HFFc6 (cell line): ENCODE measurements at places on chromosomes 11 and 22.

GRCh38 chr11:1622086-1622485 is at the start of gene KRTAP5-4:
KRTAP5-4 (minus strand) TSS chr11:1622138; CDS start chr11:1622093, 45 bp downstream.
- peaks cover 47% of the 10 kb centered on the region for H3K27me3 ChIP-seq
- DNase-seq: no peak
- H3K36me3 ChIP-seq: no peaks in the 10 kb centered on the region
- H3K4me3 ChIP-seq: no peak within 1 kb of the TSS
- H3K4me1 ChIP-seq: peaks cover 6% of the 10 kb centered on the region; the same call in 1 of the 2 replicates

DNA sequence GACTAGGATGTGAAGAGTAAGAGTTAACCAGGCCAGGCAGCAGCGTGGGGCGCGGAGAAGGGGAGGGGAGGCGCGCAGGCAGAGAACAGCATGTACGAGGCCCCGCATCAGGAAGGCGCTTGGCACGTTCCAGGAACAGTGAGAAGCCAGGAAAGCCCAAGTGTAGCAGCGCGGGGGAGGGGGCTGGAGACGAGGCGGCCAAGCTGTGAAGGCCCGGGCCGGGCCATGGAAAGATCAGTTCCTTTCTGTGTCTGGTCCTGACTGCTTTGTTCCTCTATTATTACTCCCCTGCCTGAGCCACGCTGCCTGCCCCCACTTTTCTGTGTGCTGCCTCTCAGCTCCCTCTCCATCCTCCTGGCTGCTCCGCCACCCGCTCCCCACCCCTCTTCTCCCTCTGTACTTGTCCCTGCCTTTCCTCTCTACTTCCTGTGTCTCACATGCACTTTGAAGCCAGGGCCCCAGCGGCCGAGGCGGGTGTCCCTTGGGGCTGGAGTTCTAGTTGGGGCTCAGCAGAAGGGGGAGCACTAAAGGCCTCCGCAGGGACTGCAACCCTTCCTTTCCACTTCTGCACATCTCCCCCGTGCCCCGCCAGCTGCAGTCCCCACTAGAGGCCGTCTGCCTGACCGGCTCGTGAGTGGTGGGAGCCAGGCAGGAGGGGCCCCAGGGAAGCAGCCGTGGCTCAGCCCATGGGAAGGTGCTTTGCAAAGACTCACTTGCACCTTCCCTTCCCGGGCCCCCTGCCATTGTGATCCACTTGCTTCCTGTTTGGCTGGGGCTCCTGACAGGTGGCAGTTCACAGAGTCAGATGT is 63.7 kb downstream of the PRDM11 start:
- H3K4me1 ChIP-seq: no peaks in the 10 kb centered on the region
- no peak for DNase-seq
- no peaks in the 10 kb centered on the region for H3K36me3 ChIP-seq
- H3K27me3 ChIP-seq: peaks cover 6% of the 10 kb centered on the region
- no peak overlapping the region for H3K4me3 ChIP-seq

- peaks cover 72% of the 10 kb centered on the region for H3K36me3 ChIP-seq
- peaks cover 30% of the 10 kb centered on the region for H3K4me1 ChIP-seq
- H3K4me3 ChIP-seq: peak overlapping the region; percentile 21
- H3K27me3 ChIP-seq: peaks cover 2% of the 10 kb centered on the region; the same call in 1 of the 2 replicates
These were observed 48.4 kb downstream of the DDX10 start for GRCh38 chr11:108713076-108713790.

DNA sequence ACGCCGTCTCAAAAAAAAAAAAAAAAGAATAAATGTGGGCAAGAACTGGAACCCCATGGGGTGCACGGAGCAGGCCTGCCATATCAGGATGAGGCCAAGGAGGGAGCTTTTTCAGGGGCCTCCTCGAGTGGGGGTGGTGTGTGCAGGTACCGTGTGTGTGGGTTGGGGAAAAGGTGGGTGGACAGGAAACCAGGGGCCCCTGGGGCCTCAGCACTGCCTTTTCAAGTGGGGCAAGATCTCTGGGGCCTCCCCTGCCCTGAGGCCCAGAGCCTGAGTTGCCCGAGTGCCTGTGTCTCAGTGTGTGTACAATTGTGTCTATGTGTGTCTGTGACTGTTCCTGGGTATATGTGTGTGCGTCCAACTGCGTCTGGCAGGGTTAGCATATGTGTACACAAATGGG is 23.8 kb downstream of the TEF start:
- H3K4me3 ChIP-seq: no peak overlapping the region
- no peak overlapping the region for H3K27ac ChIP-seq
- H3K4me1 ChIP-seq: peaks cover 22% of the 10 kb centered on the region
- no peaks in the 10 kb centered on the region for H3K36me3 ChIP-seq
